ENCODE measurements at places on chromosomes 7 and 10.

- no peak for DNase-seq
Measured at GRCh38 chr10:29157321-29157720, 131.5 kb upstream of the LYZL1 start.

GRCh38 chr10:14074062-14074884 is 256.5 kb downstream of the FRMD4A start:
- no peak for DNase-seq

- DNase-seq = no peak
Measured at GRCh38 chr7:158589653-158590052, 2.0 kb upstream of the PTPRN2 start.

DNA sequence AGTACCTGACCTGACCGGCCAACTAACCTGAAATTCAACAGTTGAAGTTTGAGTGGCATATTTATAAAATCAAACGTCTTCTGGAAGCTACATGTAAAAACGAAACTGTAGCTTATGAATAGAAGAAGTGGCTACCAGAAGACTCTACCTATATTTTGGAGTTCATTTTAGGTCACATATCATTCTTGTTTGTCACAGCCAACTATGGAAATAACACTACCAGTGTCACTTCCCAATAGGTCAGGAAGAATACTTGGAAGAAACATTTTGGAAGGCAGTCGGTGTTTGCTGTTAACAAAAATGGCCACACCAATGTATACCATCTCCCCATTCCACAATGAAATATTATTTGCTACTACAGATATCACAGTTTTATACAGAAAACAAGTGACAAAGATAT is 12.6 kb downstream of the TWIST1 start:
- no peak for DNase-seq

DNA sequence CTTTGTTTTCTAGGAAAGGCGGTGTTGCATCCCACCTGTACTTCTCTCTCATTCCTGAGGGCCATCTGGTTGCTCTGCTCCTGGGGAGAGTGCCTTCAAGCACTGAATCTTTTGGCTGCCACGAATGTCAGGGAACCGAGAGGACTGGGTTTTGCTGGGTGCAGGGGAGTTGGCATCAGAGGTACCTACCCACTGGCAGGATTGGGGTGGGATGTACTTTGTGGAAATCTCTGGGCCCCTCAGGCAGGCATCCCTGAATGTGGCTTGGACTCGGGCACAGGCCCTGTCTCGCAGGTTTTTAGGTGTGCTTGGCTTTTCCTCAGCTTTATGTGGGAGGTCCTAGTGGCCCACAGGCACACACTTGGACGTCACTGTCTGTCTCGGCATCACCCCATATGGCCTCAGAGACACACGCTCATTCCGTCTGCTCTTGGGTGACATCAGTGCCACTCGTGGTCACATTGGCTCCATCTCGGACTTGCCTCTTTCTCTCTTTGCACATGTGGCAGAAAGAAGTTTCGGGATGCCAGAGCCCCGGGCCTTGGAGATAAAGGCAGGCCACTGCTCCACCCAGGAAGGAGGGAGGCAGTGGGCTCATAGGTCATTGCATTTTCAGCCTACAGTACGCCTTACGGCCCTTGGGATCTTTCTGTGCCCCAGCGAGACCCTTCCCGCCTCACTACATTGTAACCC is 325.6 kb downstream of the ZNF716 start:
- DNase-seq = no peak

DNA sequence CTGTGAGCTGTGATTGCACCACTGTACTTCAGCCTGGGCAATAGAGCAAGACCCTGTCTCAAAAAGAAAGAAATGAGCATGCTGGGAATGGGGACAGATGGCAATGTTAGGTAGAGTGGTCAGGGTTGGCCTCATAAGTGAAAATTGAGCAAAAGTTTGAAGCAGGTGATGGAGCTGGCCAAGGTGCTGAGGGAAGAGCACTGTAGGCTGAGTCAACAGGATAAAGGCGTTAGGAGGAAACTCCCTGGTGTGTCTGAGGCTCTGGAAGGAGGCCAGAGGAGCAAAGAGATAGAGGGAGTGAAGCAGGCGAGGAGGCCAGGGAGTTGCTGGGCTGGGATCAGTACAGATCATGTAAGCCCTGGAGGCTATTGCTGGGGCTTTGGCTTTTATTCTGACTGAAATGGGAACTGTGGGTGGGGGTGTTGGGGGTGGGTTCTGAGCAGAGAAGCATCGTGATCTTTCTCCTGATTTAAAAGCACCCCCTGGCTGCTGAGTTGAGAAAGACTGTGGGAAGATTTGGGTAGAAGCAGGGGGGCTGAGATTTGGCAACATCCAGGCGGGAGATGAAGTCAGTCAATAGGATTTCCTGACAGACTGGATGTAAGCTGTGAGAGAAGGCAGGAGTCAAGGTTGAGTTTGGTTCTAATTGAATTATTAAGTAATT is 52.5 kb upstream of the VKORC1L1 start:
- DNase-seq = no peak

GRCh38 chr10:109982812-109983211 is 25.0 kb upstream of the ADD3 start:
- DNase-seq = no peak

- no peak for DNase-seq
Measured at GRCh38 chr10:75140246-75140645, 28.8 kb downstream of the SAMD8 start.

GRCh38 chr10:131618587-131619267 is 282.1 kb upstream of the PPP2R2D start:
- DNase-seq = no peak

DNA sequence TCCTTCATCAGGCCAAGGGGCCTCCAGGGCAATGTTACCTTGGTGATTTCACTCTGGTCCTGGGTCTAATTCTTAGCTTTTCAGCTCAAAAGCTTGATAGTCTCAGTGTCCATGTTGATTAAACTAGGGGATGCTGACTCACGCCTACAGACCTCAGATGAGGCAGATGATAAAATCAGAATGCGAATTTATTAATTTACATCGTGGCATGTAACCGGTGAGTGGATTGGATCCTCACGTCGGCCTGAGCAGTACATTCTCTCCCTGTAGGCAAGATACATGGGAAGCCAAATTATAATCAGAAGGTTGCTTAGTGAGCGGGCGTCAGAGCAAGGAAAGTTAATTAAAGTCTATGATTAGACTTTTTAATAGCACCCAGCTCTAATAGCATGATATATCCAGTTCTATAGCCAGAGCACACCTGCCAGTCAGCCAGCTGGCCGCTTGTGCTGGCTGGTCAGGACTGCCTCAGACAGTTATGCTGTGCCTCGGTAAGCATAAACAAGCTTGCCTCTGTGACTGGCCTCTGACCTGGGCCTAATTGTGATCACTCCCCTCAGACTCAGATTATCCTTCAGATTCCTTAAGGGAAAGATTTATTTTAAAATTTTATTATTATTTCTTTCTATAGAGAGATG is 20.2 kb upstream of the CPA5 start:
- no peak for DNase-seq

- DNase-seq = no peak
Measured at GRCh38 chr7:73509463-73509862, 12.6 kb downstream of the BAZ1B start.

DNA sequence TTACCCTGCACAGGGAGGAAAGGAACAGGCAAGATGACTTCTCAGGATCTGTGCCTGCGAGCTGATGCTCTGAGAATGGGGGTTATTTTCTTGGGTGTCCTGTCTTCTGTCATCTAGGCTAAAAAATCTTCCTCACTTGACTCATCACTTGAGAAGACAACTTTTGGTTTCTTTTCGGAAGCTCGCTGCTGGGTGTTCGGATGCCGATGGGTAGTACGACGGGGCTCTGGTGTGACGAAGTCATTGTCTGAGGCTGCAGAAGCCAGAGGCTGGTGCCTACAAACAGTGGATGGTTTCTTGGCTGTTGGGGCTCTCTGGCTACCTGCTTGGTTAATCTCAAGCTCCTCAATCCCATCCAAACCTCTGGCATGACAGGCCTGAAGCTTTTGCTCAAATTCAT is 92.2 kb downstream of the NPSR1 start:
- no peak for DNase-seq

GRCh38 chr10:29669149-29669548 is 34.4 kb upstream of the SVIL start:
- no peak for DNase-seq

DNA sequence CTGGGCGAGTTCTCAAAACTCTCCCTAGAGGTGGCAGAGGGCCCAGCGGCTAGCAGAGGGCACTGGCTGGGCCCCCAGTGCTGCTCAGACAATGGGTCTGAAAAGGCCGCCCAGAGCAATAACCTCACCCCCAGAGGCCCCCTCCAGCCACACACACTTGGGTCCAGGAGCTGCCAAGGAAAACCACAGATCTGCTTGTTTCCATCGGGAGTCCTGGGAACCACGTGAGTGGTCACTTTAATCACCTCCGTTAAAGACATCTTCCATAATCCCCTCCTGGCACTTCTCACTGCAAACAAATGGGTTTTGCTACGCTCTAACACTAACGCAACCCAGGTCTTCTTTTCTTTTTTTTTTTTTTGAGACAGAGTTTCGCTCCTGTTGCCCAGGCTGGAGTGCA is 30.0 kb downstream of the NUDT1 start:
- DNase-seq = no peak

GRCh38 chr7:80677629-80678028 is 39.2 kb downstream of the CD36 start:
- DNase-seq = no peak

- no peak for DNase-seq
Measured at GRCh38 chr7:83159731-83160130, 3.0 kb downstream of the PCLO start.

DNA sequence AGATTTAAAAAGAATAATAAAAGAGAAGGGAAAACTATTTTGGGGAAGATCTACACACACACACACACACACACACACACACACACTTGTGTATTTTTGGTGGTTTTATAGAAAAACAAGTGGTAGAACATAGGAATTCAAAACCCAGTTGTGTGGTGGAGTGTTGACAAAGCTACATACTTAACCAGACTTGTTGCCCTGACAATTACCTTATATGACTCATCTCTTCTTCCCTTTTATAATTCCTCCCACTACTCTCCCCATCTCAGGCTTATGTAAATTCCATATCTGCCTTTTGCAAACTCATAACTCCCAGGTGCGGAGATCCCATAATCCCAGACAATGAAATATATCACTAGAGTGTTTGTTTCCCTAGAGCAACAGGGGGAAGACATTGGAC is 873.7 kb downstream of the NXPH1 start:
- DNase-seq = no peak

All from GM18507 (cell line).